ENCODE measurements at places on chromosomes 2 and 18.

DNA sequence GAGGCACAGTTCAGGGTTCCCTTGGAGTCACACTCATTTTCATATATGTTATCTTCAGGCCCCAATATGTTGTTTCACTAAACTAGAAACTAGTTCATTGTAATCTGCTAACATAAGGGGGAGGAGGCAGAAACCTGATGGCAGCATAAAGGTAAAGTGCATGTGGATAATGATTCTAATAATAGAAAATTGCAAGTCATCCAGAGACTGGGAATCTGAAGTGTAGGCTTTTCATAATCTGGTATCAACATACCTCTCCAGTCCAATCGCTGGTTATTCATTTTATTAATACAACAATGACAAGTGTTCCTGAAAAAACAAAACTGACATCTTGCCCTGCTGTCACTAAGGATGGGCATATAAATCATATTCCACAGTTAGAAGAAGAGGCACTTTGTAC, 326.3 kb upstream of the ZNF804A start:
- no peak for DNase-seq

GRCh38 chr18:79930020-79930642, 21.3 kb downstream of the SLC66A2 start:
- peak; percentile 4 for DNase-seq

- DNase-seq: no peak
Observed at GRCh38 chr2:205651719-205652118, 30.6 kb upstream of the NRP2 start.

GRCh38 chr2:140597836-140598235, 1533.0 kb downstream of the LRP1B start:
- DNase-seq: no peak

DNA sequence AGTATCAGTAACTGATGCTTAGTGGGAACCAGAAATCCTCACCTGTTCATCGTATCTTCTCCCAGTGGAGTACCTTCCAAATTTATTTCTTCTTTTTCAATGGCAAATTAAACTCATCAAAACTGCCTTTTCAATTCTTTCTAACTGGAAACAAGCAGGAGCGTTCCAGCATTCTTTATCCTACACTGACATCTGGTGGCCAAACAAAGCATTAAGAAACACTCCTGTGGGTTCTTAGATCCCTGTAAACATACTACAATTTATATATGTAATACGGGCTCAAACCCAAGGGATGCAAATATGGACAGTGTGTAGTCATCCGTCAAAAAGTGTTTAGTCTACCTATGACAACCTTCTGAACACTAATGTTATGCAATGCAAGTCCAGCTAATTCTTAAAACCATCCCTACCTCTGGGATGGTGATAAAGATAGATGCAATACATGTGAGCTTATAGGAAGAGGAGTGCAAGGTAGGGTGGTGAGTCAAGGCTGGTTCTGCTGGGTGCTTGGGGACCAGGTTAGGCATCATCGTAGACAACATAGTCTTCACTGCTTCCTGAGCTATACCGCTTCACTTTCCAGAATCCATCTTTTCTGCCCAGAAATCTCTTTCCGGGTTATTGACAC, 375.0 kb downstream of the CTNNA2 start:
- peak; percentile 63 for DNase-seq

- DNase-seq: no peak
Observed at GRCh38 chr2:239073270-239073669, 225.4 kb downstream of the TWIST2 start.

DNA sequence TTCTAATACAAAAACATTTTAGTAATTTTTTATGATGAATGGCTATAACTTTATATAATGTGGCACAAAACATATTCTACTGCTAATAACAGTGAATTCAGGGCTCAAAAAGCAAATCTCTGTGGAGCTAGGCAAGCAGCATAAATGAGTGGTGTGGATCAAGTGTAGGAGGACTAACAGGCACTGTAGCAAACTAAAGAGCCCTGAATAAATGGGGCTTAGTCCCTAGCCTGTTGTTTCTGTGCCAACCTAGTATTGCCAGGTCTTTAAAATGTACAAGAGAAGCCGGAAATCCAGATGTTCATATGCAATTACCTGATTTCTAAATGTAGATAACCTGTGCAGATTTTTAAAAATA, 18.5 kb downstream of the REL start:
- DNase-seq: no peak

DNA sequence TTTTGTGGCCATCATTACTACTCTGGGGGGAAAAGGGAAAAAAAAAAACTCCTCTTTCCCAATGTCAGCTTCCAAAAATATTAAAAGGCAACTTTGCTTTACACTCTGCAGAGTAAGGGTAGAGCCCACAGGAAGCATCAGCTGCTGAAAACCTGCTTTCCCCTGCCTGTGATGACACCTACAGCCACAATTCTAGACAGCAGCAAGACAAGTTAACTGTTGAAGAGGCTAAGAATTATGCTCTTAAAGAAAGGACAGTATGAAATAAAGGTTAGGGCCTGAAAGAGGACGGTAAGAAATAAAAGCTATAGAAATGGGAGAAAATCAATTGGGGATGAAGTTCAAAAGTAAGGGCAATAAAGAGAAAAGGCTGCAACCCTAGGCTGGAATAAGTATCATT, 3.0 kb downstream of the PDE11A start:
- DNase-seq: peak; percentile 74

DNA sequence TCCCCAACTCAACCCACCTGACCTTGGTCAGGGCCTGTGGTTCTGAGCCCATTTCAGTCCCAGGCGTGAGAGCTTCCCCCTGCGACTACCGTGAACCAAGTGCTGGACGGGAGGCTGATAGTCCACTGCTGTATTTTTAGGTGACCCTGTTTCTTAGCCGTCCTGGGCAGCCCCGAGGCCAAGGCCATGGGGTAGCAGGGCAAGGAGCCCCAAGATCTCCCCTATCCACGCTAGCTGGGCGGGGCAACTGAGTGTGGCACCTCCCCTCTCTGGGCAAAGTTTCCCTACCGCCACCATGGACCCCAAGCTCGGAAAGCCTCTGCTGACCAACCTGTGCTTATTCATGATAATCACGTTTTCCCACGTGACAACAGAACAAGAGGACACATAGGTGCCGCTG, 583 bp upstream of the KLHL30 start:
- DNase-seq: no peak

DNA sequence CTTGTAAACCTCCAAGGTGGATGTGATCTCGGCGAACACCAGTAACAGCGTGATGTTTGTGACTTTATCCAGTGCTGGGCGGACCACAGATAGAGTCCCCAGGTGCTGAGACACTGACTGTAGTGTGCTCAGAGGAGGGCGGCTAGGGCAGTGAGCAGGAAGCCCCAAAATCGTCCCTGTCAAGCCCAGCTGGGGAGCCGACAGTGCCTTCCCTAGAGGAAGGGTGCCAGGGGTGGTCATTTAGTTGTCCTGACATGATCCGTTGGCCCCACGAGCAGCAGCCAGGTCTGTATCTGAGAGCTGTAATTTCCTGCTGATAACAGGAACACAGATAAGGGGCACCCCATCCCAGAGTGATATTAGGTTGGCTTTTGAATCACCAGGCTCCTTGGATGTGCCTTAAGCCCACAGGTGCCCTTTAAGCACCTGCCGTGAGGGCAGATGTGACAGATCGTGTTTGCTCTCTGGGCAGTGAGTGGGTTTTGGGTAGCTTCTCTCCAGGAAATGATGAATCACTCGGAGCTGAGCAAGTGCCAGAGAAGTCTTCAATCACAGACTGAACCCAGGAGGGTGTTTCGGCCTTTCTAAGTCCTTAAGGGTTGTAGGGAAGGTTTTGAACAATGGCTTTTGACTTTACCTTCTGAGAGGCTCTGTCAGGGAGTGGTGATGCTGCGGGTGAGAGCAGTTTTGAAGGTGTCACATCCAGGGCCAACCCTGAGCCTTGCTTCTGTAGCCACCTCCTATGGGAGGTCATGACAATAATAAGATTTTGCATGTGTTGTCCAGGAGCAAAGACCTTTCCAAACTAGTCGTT, 7.7 kb downstream of the LPIN1 start:
- peak; percentile 38 for DNase-seq

- no peak for DNase-seq
Observed at GRCh38 chr2:191573216-191573615, 104.7 kb upstream of the NABP1 start.

GRCh38 chr18:6269660-6270332, 144.9 kb downstream of the L3MBTL4 start:
- DNase-seq: no peak

GRCh38 chr18:5893956-5894610, 1.2 kb downstream of the TMEM200C start:
- no peak for DNase-seq

DNA sequence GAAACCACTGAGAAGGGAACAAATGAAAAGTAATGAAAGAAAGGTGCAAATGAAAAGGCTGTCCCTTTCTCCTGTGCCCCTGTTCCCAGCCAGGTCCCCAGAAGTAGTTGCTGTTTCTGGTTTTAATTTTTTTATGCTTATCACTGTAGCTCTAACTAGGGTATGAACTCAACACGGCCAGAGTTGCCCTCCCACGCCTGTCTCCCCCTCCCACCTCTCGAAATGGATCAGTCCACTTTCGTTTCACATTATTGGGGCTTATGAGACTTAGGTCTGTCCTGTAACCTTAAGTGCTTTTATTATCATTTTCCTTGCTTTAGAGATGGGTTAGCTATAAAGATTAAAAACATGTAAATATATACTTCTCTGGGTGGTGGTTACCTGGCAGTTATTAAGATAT, 8.6 kb downstream of the RBFA start:
- no peak for DNase-seq

- no peak for DNase-seq
Observed at GRCh38 chr18:21298351-21298750, 56.3 kb downstream of the GREB1L start.

GRCh38 chr2:48983551-48983950, 170.8 kb downstream of the FSHR start:
- DNase-seq: no peak

GRCh38 chr2:217279140-217279539, 419.3 kb upstream of the TNP1 start:
- DNase-seq: no peak

DNA sequence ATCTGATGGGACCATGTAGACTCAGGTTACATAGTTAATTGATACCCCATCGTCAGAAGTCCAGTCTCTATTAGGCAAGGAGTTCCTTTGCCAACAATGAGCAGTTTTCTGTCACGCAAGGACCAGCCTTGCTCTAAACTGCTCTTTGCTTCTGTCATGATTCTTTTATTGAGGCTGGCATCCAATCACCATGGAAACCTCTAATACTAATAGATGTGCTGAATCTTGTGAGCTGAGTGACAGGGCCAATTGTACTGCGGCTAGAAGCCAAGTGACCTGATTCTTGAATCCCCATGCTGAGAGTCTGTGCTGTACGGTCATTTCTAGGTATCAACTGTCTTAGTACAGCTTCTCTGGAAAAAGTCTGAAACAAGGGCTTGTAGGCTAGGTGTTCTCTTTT, 395.6 kb downstream of the RND3 start:
- DNase-seq: no peak

DNA sequence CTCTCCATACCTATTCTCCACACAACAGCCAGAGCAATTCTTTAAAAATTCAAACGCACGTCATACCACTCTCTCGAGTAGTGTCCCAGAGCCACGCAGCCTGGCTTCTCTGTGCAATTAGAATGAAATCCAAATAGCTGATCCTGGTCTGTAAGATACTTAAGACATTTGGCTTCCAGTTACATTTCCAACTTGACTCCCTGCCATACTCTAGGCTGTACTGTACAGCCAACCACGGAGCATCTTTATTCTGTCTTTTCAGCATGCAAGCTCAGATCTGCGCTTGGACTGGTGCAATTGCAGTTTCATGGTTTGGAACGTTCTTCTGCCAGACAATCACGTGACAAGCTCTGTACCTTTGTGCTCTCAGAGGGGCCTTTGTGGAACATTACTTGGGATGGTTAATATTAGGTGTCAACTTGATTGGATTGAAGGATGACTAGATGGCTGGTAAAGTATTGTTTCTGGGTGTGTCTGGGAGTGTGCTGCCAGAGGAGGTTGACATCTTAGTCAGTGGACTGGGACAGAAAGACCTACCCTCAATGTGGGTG, 325.6 kb downstream of the SOX11 start:
- DNase-seq: no peak

DNA sequence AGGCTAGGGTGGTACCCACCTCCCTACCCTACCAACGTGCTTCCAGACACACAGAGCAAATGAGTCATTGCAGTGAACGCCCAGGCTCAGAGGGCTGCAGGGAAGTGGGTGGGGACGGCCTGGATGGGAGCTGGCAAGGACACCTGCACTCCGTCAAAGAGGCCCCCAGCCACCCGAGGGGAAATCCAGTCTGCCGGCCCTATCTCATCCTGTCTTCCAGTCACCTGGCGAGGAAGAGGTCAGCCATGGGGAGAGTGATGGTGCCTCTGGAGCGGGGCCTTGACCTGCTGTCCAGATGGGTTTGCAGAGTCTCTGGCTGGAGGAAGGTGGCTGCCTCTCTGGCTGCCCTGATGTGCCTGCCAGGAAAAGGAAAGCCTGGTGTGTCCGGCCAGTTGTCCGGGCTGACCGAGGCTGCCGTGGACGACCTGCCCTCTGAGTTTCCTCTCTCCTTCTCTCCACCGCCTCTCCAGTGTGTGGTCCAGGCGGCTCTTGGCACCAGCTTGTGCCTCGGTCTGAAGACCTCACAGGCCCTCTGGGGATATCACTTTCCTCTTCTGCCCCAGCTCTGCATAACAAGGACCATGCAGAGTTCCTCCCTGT, 209.7 kb upstream of the COPS8 start:
- DNase-seq: no peak

GRCh38 chr2:156116113-156116512, 216.4 kb downstream of the NR4A2 start:
- no peak for DNase-seq

DNA sequence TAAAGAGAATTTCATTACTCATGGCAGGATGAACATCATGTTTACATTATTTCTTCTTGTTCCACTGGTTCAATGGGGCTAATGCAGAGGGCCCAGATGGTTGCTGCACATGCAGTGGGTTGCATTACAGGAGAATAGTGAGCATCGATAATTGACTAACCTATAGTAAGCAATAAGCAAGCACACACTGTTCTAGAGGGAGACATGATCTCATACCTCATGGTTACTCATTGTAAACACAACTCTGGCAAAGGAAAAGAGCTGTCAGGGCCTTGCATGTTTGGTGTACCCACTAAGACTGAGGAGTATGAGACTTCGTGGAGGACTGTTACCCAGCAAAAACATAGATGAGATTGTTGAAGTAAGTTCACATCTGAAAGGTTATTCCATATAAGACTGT, 885.6 kb upstream of the VRK2 start:
- no peak for DNase-seq

GRCh38 chr2:95269036-95269680, 5.1 kb upstream of the PROM2 start:
- no peak for DNase-seq

DNA sequence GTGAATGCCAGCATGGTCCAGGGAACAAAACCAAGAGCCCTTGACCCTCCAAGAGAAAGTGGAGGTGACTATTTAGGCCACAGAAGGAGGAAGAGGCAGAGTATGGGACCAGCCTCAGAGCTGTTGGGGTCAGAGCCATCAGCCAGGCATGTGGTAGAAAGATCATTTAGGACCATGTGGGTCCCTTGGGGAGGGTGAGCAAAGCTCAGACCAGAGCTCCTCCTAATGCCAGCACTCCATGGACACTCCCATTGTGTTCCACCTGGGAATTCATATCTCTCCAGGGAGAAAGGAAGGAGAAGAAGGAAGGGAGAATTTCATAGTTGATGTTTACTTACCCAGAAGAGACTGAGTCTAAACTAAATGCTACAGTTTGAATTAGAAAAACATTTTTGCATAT, 73.2 kb downstream of the CYBRD1 start:
- no peak for DNase-seq

GRCh38 chr18:59605633-59606192, 91.5 kb downstream of the CCBE1 start:
- DNase-seq: peak; percentile 71

- no peak for DNase-seq
Observed at GRCh38 chr2:66701251-66701650, 266.3 kb downstream of the MEIS1 start.

Data from ACHN (cell line).